ENCODE measurements at places on chromosomes 3 and 15.

- no peak for DNase-seq
Observed at GRCh38 chr15:80211976-80212375, 40.0 kb downstream of the CTXND1 start.

- DNase-seq: no peak
Observed at GRCh38 chr3:172390792-172391191, 57.5 kb downstream of the GHSR start.

GRCh38 chr3:143998266-143998665 lies 26.6 kb downstream of the DIPK2A start:
- no peak for DNase-seq

- DNase-seq: no peak
Observed at GRCh38 chr3:49244581-49245205, 32.3 kb downstream of the C3orf62 start.

GRCh38 chr15:94930441-94930840 lies 699.1 kb downstream of the MCTP2 start:
- no peak for DNase-seq

DNA sequence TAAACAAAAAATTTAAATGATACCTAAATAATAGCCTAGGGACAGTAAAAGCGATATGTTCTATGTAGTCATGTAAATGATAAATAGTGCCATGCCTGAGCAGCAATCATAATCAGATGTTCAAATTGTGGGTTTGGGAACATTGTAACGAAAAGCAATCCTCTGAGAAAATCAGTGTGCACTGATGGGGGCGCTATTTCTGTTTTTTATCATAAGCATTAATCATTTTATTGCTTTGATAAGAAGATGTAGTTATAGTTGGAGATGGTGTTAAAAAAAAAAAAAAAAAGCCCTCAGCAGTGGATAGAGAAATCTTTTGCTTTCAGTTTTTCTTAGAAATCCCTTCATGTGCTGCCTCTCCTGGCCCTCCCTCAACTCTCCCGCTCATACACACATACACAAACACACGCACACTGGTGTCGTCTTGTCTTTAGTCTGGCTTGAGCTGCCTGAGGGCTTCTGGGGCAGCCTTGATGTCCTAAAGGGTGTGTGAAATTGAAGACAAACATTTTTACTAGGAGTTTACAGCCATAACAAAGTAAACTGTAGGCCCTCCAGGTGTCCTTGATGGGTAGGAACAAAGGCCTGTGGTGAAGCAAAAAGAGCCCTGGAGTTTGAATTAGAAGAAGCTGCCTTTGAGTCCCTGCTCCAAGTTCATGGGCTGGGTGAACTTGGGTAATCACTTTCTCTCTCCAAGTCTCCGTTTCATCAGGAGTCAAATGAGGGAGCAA lies 428.1 kb downstream of the SOX2 start:
- no peak for DNase-seq

GRCh38 chr15:56693761-56694160 lies 39.5 kb downstream of the ZNF280D start:
- no peak for DNase-seq

GRCh38 chr3:139251529-139251928 lies 92.3 kb upstream of the MRPS22 start:
- DNase-seq: no peak

DNA sequence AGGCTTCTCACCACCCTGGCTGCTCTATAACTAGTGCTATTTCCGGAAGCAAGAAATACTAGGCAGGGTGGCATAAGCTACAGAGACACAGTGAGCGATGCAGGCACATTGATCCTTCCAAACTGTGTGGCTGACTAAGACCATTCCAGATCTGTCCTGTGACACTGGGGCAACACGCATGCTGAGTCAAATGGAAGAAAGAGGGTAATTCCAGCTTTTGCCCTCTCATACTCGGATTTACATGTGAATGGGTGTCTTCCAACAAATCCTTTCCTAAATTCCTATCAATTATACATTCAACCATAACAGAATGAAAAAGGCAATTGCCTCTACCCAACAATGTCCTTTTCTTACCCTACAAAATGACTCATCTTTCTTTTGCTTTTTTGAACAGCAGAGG lies 5.1 kb downstream of the FSIP1 start:
- no peak for DNase-seq

DNA sequence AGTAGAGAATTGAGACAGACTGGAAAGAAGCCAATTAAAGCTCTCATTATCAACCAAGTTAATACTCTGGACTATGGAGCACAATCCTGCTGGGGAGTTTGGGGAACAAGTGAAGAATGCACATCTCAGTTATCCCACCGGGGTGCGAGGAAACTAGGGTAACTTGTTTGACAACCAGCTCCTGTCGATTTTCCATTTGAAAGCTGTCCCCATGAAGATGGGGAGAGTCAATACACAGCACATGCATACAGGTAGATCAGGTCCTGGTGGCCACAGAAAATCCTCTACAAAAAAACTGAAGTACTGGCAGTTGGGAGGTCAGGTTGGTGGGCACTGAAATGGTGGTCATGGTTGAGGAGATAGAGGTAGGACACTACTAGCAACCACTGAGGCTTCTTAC lies 25.7 kb upstream of the GRAMD1C start:
- no peak for DNase-seq

DNA sequence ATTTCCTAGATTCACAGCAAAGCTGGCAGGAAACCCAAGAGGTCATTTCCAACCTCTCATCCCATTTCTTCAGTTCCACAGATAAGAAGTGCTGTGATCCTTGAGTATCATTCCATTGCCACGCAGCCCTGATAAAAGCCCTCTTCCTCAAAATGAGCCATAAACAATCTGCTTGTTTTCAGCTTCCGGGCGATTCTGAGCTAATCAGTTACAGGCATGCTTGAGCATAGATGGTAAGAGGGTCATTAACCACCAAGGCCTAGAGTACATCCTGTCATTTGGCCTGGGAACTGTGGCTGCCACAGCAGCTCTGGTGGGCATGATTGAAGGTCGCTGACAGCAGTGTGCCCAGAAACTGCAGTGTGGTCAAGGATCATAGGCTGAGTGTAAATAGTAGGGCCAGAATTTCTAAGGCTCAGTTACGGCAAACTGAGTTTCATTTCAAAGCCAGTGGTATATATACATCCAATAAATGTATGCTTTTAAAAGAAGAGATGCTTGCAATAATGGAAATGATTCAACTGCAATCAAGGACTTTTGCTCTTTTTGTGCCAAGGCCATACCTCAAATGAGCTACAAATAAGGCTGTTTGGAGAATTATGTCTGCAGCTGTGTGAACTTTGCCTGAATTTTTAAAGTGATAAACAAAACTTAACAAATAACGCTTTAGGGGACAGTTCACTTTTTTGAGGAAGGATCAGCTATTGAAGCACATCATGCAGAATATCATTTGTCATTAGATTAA lies 47.3 kb downstream of the P3H2 start:
- no peak for DNase-seq

DNA sequence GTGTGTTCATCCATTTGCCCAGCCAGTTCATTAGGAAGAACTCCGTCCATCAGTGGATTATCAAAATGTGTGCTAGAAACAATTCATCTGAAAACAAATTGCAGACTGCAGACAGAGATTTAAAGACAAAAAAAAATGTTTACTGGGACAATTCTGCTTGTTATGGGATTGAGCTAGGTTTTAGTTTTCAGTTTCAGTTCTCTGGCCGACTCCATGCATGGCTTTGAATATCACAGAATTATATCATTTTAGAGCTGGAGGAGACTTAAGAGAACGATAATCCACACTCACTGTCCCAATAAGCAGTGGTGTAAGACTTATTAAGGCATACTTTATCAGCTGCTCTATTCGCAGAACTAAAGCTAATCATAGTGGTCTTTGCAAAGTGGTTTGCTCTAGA lies 51.1 kb downstream of the TFG start:
- no peak for DNase-seq

DNA sequence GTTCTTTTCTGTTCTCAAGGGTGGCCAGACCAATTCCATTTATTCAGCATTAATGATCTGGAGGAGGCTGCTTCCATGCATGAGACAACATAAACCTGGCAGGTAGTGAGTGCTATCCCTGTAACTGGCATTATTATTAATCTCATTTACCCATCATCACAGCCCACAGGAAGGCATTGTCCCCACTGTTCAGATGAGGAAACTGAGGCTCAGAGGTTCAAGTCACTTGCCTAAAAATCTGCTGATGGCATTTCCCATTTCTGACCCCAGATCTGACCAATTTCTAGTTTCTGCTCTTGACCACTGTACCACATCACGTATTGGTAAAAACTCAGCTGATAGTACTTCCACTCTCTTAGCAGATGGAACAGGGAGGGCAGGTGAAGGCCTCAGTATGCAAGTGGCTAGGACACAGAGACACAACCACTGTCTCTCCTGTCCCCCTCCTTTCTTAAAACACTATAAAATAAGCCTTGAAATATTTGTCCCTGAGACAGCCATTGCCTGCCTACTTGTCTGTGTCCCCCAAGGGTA lies 36.1 kb downstream of the TRANK1 start:
- DNase-seq: no peak

GRCh38 chr3:54547051-54547450 lies 380.8 kb downstream of the LRTM1 start:
- DNase-seq: no peak

- DNase-seq: no peak
Observed at GRCh38 chr3:23116081-23116837, 86.9 kb upstream of the UBE2E2 start.

GRCh38 chr15:101027920-101028319 lies 108.8 kb downstream of the LRRK1 start:
- DNase-seq: no peak

DNA sequence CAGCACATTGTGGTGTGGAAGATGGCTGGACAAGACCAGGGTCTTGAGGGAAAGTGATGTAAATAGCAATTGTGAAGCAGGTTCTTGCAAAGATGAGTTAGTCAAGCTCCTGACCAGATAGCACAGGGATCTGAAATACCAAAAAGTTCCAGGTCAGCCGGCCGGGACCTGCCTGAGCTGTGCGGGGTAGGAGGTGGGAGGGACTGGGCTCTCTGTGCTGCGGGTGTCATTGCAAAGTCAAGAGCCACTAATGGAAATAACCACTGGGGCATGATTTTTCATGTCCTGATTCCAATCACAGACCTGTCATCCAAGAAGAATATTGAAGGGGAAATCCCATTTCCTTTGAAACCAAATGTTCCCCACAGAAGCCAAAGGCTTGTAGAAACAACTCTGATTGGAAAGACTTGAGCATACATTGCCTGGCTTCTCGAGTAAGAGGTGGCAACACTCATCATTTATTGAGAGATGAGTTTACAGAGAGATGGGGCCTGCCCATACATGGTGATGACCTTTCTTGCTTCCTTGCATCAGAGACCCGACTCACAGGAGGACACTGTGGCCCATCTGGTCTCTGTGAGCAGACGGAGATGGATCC lies 44.2 kb upstream of the KY start:
- DNase-seq: no peak

Measured in activated gamma-delta T cell treated with anti-CD3 and anti-CD28 coated beads, Interleukin-2, amount 50 U/mL, for 16 hours (primary cell).